ENCODE measurements at places on chromosomes 16 and 17.

DNA sequence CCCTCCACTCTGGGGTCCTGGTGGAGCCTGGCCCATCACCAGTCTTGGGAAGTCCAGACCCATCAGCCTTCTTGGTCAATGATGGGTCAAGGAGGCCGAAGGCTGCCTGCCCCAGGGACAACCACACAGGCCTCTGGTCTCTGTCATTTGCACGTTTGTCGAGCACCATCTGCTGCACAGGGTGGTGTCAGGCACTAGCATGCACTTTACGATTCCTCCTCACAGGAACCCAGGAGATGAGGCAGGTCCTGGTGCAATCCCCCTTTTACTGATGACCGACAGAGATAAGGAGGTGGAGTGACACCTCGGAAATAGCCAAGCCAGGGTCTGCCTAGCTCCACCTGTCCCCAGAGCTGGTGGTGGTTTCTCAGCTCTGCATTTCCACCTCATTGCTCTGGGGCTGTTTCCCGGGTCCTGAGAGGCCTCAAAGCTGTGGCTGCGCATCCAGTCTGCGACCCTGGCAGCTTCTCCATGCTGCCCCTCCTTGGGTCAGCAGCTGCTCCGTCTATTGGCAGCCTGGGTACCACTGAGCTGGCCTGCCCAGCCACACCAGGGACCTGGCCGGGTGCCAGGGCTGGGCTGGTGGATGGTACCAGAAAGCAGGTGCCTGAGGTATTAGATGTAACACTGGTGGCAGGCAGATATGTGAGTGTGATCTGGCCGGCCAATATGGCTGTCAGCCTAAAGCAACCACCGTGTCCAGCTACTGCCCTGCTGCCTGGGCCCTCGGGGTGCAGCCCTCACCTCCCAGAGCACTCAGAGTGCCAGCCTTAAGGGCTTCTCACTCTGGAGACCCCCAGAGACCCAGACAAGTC, 10.0 kb downstream of the MMP15 start:
- DNase-seq = no peak

GRCh38 chr16:68387301-68387700, 61.0 kb downstream of the SMPD3 start:
- DNase-seq = no peak

DNA sequence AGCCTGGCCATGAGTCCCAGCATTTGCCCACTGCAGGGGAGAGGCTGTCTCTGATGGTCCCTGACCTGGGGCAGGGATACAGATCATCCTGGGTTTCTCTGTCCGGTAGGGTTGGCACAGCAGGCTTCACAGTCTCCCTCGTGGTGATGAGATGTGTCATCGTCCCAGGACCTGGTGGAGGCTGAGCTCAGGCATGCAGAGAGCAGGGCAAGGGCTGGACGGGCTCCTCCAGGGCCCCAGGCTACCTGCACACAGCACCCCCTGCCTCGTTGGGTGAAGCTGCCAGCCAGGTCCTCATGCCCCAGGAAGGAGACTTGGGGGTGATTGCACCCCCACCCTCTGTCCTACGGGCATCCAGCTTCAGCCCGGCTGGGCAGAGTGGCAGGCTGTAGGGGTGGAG, 155.8 kb upstream of the GSE1 start:
- DNase-seq = no peak

GRCh38 chr17:68390888-68391545, 66.3 kb downstream of the WIPI1 start:
- no peak for DNase-seq
